ENCODE measurements at places on chromosomes 12 and 14.

DNA sequence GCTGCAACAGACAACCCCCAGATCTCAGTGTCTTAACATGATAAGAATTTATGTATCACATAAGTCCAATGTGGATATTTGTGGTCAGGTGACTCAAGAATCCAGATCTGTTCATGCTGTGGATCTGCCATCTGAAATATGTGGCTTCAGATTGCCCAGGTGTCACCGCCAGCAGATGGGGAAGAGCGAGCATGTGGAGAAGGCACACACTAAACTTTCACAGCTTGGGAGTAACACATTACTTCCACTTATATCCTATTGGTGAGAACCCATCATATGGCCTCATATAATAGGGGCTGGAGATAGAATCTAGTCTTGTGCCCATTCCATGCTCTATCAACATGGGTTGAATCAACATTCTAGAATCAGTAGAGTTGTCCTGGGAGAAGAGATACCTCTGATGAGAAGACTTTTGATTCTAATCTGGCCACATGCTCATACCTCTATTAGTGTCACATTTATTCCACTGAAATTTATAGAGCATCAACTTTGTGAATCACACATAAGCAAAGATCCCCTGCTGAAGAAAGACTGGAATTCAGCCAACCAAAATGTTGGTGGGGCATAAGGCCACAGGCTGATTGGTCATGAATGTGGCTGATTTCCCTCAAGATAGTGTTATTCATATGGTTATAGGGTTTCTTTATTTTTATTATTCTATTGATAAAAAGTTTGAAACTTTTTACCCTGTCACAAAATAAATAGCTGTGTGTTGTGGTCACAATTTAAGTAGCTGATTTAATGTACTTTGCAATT lies 6.0 kb upstream of the CALCOCO1 start:
- DNase-seq: no peak

DNA sequence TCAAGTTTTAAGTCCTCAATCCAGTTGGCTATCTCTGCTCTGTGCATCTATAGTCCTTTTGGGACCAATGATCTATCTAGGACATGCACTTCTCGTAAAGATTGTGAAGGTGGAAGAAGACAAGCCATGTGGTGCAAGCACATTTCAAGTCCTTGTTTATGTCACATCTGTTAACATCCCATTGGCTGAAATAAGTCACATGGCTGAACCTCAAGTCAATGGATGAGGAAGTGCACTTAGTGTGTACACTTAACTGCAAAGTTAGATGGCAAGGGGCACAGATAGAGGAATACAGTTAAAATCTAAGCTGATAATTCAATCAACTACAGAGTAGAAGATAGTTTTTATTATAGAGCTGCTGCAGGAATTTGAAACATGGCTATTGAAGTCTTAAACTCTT lies 362.8 kb upstream of the TBX3 start:
- no peak for DNase-seq

DNA sequence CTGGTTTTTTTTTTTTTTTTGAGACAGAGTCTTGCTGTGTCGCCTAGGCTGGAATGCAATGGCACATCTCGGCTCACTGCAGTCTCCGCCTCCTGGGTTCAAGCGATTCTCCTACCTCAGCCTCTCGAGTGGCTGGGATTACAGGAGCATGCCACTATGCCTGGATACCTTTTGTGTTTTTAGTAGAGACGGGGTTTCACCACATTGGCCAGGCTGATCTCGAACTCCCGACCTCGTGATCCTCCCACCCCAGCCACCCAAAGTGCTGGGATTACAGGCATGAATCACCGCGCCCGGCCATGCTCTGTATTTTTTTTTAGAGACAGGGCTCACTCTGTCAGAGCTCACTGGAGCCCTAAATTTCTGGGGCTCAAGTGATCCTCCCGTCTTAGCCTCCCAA lies 32.6 kb downstream of the VRTN start:
- no peak for DNase-seq

DNA sequence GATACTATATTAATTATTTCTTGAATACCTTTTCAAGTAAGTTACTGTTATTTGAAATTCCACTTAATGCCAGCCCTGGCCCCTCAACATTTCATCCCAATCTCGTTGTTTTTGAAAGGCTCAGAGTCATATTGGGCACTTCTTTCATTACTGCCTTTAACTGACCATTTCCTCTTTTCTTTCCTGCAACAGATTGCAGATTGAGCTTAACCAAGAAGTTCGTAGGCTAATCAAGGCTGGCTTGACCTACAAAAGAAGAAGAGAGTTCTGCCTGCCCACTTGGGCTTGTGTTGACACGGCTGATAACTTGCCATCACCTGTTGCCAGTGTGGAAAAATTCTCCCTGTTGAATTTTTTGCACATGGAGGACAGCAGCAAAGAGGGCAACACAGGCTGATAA lies 91.0 kb downstream of the FLRT2 start:
- DNase-seq: no peak

DNA sequence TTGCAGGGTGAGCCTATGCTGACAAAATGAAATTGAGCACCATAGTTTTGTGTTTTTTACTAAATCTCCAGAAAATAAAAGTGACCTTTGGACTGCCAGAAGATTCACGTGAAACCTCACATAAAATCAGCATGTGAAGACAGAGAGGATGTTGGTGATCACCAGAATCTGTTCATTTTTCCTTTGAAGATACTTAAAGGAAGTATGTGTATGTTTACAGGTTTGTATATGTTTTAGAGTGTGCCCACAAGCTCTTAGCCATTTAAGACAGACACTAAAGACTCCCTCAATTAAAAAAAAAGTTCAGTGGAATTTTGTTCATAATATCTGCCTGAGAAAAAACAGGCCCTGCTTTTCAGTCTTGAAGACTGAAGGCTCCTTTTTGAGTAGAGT lies 25.9 kb downstream of the DDX47 start:
- DNase-seq: no peak

DNA sequence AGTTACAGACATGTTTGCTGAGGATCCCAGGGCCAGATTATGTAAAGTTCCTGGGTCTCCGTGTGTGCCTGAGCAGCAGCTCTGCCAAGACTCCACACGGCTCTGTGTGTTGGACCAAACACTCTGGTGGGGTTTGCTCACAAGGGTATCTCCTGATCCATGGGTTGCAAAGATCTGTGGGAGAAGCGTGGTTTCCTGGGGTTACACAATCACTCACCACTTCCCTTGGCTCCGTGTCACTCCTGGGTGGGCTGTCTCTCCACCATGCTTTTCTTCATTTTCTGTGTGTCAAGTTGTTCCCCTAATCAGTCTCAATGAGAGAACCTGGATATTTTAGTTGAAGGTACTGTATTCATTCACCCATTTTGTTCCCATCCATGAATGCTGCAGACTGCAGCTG lies 1088.8 kb downstream of the FSCB start:
- DNase-seq: no peak

DNA sequence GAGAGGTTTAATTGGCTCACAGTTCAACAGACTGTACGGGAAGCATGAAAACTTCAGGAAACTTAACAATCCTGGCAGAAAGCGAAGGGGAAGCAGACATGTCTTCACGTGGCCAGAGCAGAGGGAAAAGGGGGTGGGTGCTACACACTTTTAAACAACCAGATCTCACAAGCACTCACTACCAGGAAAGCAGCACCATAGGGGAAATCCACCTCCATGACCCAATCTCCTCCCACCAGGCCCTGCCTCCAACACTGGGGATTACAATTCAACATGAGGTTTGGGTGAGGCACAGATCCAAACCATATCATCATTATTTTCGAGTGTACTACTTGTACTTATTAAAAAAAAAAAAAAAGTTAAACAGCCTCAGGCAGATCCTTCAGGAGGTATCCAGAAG lies 29.9 kb downstream of the RXYLT1 start:
- no peak for DNase-seq

DNA sequence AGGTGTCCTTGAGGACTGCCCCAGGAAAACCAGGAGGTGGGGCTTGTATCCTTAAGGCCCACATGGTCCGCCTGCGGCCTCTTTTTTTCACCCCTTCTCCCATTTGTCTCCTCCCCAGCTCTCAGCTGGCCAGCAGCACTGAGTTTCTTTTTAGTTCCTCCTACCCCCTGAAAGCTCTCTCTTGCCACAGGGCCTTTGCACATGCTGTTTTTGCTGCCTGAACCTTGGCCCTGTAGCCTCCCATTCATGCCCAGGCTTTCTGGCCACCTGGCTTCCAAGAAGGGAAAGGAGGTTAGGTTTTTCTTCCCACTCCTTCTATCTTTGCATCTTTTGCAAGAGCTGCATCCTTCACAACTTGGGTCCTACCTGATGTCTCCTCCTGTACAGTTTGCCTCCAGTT lies 358.1 kb downstream of the VRK1 start:
- no peak for DNase-seq

- no peak for DNase-seq
Measured at GRCh38 chr12:115383668-115384067, 699.7 kb upstream of the TBX3 start.

DNA sequence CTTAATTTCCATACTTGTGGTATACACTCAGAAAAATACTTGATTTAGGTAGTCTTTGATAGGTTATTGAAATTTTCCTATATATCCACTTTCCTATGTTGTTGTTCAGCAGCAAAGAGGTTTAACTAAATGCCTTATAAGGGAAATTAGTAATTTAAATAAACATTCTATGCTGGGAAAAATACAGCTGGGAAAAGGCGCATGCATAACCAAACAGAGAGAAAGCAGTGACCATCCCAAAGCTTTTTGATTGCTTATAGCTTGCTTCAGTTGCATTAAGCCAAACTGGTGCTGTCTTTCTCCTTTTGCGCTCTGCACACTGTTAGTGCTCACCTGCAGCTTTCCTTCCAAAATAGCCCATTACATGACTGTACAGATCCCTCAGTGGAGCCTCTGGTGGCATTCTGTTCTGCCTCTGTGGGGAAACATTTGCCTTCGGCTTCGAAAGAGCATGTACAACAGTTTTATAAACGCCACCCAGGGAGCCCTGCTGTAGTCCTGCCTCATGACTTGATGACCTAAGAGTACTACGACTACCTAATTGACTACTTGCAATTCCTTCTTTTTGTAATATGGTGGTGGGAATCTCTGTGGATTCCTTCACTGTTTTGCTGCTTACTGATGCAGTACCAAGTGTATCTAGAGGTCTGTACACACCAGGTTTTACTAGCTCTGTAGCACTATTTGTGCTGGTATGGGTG lies 120.8 kb downstream of the RALGAPA1 start:
- DNase-seq: no peak

DNA sequence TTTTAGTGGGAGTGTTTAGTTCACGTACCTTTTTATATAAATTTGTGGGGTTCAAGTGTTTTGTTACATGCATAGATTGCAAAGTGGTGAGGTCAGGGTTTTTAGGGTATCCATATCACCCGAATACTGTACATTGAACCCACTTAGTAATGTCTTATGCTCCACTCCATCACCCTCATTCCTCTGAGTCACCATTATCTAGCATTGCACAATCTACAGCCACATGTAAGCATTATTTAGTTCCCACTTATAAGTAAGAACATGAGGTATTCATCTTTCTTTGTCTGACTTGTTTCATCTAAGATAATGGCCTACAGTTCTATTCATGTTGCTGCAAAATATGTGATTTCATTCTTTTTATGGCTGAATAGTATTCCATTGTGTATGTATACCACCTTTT lies 583.7 kb upstream of the LRFN5 start:
- no peak for DNase-seq

GRCh38 chr14:68924186-68925158 lies 54.6 kb downstream of the ACTN1 start:
- DNase-seq: no peak

- no peak for DNase-seq
Measured at GRCh38 chr12:115975411-115975810, 302.1 kb downstream of the MED13L start.

- DNase-seq: no peak
Measured at GRCh38 chr12:2637371-2637770, 157.4 kb upstream of the FKBP4 start.

GRCh38 chr12:113609692-113610469 lies 138.2 kb upstream of the LHX5 start:
- no peak for DNase-seq

GRCh38 chr12:531951-532585 lies 72.3 kb downstream of the B4GALNT3 start:
- DNase-seq: no peak

GRCh38 chr14:50058113-50058512 lies 58.3 kb downstream of the VCPKMT start:
- DNase-seq: no peak

- DNase-seq: no peak
Measured at GRCh38 chr12:80684077-80684495, 23.3 kb upstream of the MYF6 start.

- DNase-seq: peak; percentile 44
Measured at GRCh38 chr12:126874427-126875026, 1392.4 kb upstream of the TMEM132C start.

- DNase-seq: no peak
Measured at GRCh38 chr14:91139776-91140175, 25.9 kb downstream of the DGLUCY start.

DNA sequence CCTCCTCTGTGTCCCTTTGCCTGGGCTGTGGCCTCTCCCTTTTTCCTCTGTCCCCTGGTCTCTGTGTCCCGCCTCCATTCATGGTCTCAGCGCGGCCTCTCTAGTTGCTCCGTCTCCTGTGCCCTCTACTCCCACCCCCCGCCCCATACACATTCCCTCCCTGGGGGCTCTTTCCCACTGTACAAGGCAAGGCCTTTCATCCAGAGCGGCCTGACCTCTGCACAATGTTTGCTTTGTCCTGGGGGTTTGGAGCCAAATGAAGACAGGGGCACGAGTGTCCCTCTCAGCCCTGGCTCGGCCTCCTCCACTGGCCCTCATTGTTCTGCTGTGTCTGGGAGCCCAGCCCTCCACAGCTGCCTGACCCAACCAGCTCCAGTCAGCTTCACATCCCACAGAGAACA lies 678.6 kb downstream of the BCL11B start:
- no peak for DNase-seq

- no peak for DNase-seq
Measured at GRCh38 chr12:98817742-98818141, 172.7 kb downstream of the APAF1 start.

GRCh38 chr12:68899251-68899771 lies 33.7 kb downstream of the CPM start:
- DNase-seq: no peak

- no peak for DNase-seq
Measured at GRCh38 chr12:59834659-59835474, 239.0 kb downstream of the SLC16A7 start.

- DNase-seq: no peak
Measured at GRCh38 chr12:106299202-106299774, 3.2 kb upstream of the TCP11L2 start.

DNA sequence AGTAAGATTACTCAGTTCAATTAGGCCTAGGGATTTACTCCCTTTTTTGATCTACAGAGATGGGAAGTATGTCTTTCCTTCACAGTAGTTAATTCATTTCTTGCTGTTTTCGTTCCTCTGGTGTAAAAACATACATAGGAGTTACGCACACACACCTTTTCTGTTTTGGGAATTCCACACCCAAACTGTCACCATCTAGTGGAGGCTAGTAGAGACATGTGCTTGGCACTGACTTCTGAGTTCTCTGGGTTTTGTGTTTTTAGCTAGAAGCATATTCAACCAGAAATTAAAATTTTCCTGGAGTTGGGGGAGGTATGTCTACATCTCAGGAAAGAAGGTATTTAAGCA lies 1.4 kb downstream of the SUSD6 start:
- DNase-seq: no peak

Measured in stimulated activated CD8-positive, alpha-beta memory T cell treated with anti-CD3 and anti-CD28 coated beads, Interleukin-4, amount 100 ng/mL, for 24 hours (primary cell).